ENCODE measurements at places on chromosomes 5 and 9.
A peak's percentile ranks its signal among the peaks of the same experiment; 100 is the strongest.

GRCh38 chr9:137666955-137667670 is 48.3 kb downstream of the EHMT1 start:
- no peak for DNase-seq

- DNase-seq, result peak; percentile 26
Measured at GRCh38 chr5:110371725-110372041, 354.8 kb downstream of the TMEM232 start.

DNA sequence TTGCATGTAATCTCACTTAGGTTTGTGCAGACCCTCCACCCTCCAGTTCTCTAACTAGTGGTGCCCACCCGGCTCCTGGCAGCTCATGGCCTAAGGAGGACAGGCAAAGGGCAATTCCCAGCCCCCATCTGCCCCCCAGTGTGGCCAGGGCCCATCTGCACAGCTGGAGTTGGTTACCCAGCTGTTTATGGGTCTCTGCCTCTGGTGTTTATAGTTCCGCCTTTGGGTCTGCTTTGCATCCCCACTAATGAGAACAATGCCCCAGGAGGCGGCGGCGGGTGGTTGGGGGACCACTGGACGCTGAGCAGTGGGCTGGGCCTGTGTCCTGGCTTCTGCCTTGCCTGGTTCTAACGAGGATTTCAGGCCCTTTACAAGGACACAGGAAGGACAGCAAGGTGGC is 62.4 kb downstream of the NDST1 start:
- no peak for DNase-seq

DNA sequence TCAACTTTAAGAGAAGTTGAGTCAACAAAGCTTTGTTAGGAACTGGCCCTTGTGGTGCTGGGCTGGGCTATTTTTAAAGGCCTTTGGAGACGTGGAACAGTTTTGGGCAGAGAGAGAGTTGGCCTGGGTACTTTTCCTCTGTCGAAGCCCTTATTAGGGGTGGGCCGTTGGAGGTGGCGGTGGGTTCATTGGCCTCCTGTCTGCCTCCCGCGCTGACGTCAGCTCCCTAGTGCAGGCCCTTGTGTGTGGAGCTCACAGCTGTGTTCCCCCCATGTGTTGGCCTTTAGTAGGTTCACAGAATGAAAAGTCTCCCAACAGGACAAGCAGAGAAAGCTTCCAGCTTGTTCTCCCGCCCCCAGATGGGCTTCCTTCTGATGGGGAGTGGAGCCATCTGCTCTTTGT is 2.7 kb downstream of the NCS1 start:
- DNase-seq, result no peak

- DNase-seq, result peak; percentile 15
Measured at GRCh38 chr9:121735793-121736770, 84.6 kb downstream of the DAB2IP start.

- no peak for DNase-seq
Measured at GRCh38 chr9:106927916-106928315, 65.0 kb downstream of the ZNF462 start.

DNA sequence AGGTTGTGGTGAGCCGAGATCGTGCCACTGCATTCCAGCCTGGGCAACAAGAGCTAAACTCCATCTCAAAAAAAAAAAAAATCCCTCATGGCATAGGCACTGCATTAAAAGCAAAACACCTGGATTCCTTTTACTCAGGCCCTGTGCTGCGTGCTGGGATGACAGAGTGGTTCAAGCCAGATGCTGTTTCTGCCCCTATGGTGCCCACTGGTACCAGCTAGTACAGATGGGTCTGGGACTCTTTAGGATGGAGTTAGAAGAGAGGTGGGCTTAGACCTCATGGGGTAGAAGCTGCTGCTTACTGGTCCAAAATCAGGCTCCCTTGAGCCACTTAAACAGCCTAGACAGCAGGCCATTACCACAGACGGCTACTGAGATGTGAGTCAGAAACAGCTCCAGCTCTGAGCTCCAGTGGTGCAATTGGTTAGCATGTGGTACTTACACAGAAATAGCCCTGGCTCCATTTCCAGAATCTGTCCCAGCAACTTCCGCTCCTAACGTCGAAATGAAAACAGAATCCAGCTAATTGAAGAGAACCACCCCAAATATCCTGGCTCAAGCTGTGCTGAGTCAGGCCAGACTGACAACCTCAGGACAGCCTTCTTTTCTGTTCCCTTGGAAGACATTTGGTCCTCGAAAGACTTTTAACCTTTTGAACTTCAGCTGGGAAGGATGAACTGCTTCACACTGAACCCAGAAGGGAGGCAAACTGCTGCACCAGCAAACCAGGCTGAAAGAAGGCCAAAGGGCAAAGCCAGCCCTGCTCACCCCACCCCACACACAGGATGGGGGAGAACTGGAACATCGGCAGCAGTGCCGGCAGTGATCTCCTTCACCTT is 15.5 kb downstream of the C5orf15 start:
- peak; percentile 42 for DNase-seq
